Stimulated activated CD4-positive, alpha-beta T cell treated with anti-CD3 and anti-CD28 coated beads, Interleukin-15, amount 100 ng/mL, for 48 hours (primary cell): ENCODE measurements at places on chromosomes 4 and X.

- no peak for DNase-seq
Observed at GRCh38 chr4:184836613-184837012, 10.8 kb upstream of the ACSL1 start.

DNA sequence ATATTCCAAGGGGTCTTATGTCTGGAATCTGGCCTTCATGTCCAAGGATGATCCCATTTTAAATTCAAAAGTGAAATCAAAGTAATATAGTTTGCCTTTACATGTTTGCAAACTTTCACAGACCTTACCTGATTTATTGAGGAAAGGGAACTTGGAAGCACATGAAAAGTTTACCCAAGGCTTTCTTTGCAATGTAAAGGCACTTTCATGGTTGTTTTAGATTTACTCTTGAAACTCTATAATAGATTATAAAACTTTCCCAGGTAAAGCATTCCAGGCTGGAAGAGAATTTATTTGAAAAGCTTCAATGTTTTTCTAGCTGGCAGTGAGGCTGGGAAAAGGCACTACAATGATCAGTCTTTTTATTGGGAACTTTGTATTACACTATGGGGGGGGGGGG is 842.8 kb upstream of the DIAPH2 start:
- DNase-seq = no peak

DNA sequence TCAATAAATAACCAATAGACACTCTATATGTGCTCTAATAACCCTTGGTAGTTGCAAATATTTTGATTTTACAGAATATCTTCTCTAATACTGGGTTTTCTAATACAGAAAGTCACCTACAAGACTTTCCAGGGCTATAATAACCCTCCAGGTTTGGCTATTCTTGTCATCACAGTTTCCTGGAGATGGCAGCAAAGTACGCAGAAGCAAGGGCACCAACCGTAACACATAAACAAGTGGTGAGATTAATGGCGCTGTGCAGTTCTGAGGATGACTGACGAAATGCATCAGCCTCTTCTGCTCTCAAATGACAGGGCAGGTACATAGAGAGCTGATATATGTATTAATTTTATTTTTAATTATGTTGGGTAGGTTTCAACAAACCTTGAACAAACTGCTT is 122.4 kb downstream of the C4orf33 start:
- no peak for DNase-seq

DNA sequence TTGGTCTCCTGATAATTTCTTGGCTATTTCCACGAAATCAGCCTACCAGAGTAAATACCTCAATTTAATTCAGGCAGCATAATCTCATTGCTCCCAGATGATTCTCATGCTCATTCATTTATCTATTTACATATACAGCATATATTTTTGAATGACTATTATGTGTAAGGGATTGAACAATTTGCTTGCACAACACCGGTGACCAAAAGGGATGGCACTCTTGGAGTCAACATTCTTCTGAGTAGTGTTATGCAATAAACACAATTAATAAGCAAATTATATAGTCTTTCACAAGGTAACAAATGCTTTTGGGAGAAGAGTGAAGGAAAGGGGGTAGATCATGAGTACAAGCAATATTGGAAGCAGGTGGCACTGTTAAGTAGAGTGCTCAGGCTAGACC is 1015.3 kb downstream of the ARAP2 start:
- no peak for DNase-seq

- DNase-seq = no peak
Observed at GRCh38 chr4:128416921-128417320, 129.3 kb upstream of the PGRMC2 start.

GRCh38 chr4:56463711-56464110 is 3.7 kb upstream of the SRP72 start:
- DNase-seq = no peak

DNA sequence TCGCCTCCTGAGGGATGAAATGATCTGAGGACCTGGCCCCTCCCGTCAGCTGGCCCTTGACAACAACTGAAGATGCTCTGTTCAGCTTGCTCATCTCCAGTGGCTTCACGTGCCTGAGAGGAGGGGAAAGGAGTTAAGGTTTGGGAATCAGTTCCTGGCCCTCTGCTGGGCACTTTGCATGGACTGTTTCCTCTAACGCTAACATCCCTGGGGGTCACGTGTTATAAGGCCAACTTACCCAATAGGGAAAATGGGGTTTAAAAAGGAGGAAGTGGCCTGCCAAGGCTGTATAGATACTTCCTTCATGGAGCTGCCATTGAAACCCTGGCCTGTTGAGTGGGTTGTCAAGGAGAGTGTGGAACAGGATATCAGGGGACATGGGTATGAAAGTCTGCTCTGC is 65.6 kb downstream of the OR13H1 start:
- DNase-seq = no peak

- no peak for DNase-seq
Observed at GRCh38 chr4:169841776-169842175, 84.0 kb upstream of the HPF1 start.

DNA sequence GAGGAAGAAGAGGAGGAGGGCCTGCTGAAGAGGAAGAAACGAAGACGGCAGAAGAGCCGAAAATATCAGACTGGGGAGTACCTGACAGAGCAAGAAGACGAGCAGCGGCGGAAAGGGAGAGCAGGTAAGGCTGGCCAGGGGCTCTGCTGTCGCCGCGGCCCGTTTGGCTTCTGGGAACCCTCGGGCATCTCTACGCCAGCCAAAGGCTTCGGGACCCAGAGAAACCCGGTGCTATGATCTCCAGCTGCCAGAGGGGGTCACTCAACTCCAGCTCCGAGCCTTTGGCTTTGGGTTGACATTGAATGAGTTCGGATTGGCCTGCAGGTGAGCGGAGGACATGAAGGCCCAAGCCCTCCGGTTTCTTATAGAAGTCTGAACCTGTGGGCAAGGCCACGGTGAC is 42.8 kb downstream of the BCORL1 start:
- DNase-seq = no peak

GRCh38 chrX:38326086-38326485 is 1.2 kb downstream of the RPGR start:
- no peak for DNase-seq

DNA sequence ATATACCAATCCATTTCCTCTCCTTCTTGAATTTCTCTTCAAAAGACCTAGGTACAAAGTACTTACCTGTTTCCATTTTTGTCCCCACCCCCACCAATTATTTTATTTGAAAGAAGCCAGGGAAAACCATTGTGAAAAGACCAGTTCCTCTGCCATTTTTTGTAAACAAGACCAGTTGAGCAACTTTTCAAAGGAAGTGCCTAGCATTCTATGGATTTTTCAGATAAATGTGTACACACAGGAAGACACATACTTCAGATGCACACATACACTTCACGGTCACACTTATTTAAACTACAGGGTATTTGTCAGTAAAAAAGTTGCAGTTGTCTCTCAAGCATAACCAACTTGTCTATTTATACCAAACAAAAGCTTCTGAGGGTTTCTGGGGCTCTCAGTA is 587.2 kb upstream of the KLHL4 start:
- DNase-seq = no peak

DNA sequence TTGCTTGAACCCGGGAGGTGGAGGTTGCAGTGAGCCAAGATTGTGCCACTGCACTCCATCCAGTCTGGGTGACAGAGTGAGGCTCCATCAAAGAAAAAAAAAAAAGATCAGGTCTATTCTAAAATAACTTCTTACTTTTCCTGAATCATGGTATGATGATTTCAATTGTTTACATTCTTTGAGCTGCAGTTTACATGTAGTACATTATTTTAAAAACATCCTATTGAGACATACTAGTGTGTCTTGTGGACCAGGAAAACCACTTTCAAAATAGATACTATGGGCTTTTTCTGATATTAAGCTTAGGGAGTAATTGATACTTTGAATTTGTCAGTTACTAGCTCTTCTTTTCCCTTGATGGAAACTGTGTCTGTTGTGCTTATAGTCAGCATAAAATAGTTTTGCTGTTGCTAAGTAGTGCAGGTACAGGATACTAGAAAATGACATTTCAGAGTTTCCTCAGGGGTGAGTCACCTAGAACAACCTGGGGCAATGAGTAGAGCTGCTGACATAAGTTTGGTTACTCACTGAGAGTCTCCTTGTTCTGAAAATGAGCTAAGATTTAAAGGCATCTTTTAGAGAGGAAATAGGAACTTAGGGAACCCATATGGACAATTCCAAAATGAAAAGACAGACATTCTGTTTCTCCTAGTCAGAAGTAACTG is 53.2 kb upstream of the C4orf54 start:
- DNase-seq = no peak

DNA sequence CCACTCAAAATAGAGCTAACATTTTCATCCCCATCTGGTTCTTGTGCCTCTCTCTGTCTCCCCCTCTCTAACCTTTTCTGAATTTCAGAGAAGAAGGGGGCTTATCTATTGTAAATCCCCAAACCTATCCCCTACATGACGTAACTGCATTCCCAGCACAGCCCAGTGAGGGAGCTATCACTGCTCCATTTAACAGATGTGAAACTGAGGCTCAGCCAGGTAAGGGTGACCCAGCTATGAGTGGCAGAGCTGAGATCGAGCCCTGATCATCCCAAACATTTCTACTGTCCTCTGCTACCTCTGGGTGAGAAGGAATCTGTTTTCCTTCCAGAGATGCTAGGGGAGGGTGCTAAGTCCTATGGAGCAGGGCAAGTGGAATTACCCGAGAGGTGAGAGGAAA is 107.5 kb downstream of the SLC2A9 start:
- DNase-seq = no peak

GRCh38 chrX:65985922-65986588 is 53.8 kb downstream of the VSIG4 start:
- DNase-seq = peak; percentile 35

DNA sequence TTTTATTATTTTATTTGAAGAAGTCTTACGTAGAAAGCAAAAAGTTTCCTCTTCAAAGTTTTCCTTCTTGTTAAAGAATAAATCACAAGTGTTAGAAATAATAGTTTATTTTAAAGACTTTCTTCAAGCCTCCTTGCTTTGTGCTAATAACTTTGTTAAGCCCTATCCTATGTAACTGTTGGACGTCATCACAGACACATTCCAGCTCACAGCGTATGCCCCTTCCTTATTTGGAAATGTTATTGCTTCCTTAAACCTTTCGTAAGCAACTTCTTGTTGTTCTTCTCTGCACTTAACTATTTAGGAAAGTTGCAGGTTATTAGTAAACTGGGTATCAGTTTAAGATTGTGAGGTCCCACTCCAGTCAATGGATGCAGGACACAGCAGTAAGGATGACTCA is 7.6 kb upstream of the SRD5A3 start:
- no peak for DNase-seq

DNA sequence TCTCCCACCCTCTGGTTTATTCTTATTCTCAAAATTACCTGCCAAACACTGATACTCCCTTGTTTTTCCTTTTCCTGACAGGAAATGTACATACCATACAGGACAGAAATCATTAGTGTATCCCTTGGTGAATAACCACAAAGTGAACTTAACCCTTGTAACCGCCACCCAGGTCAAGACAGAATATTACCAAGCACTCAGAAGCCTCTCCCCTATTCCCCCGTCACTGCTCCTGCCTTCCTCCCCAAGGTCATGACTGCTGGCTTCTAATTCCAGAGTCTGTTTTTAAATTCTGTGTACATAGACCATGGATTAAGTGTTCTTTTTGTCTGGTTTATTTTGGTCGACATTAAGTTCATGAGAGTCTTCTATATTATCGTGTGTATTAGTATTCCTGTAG is 37.7 kb downstream of the HTT start:
- DNase-seq = no peak

DNA sequence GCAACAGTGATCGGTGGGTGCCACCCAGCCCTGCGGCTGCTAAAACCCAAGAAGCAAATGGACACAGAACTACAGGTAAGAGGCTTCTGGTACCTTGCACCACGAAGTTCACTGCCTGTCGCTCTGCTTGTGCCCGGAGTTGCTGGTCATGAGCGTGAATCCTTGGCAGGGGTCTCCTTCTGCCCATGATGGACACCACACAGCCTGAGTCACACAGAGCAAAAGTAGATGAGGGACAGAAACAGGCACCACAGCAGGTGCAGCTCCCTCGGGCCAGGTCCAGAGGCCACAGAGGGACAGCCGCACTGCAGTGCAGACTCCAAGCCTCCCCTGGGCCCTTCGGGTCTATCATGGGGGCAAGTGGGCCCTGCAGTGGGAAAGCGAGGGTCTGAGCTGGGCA is 22.4 kb downstream of the NAT8L start:
- no peak for DNase-seq

DNA sequence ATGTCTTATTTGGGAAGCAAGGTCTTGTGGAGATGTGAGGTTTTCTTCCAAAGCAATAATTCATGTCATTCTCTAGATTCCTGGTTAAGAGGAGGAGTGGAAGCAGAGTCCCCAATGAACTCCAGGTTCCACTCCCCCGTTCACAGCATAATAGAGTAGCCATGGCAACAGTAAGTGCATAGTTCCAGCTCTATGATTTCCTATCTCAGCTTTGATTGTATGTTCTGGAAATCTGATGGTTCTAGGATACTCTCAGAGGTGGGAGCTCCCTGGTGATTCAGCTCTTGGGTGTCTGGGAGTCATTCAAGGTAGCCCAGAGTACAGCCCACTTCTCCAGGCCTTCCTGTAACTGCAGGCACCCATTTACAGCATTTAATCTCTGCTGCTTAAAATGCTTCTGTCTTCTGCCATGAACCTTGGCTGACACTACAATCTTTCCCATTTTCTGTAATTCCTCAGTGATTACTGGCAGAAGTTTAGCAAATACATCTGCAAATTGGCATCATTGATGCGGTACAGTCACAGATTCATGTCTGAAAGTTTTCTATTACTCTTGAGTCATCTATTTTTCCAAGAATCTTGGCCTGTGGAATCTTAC is 242.0 kb downstream of the MAPK10 start:
- no peak for DNase-seq

GRCh38 chr4:174457468-174457867 is 64.8 kb downstream of the HPGD start:
- no peak for DNase-seq

- peak; percentile 24 for DNase-seq
Observed at GRCh38 chr4:83109480-83110222, 4.9 kb downstream of the PLAC8 start.

DNA sequence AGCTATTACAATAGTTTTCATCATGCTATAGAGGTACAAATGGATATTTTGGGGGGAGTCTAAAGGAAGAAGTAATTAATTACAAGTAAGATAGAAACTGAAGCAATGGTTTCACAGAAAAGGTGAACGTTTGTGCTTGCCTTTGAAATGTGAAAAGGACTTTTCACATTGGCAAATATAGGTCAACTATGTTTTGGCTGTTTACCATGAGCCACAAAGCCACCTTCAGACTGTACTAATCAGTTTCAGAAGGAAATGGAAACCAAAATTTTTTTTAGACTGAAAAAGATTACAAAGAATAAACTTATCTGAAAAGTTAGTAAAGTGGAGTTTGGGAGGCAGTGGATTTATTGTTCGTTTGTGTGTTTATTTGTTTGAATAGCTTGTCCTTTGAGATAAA is 32.1 kb downstream of the SYTL5 start:
- DNase-seq = no peak

DNA sequence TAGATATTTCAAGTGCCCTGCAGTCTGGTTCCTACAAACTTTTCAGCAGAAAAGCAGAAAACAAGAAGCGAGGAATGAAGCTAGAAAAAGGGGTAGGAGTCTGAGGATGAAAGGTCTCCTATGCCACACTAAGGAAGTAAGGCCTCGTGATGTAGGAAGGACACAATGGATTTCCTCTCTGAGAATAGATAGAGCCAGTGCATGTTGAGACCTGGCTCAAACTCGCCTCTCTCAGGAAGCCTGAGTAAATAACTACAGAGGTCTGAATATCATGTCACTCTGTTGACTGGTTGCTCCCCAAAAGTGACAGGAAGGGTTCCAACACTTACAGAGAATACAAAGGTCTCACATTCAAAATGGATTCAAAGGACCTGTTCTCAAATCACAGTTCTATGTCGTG is 93.3 kb downstream of the GRIA3 start:
- DNase-seq = no peak

GRCh38 chrX:261167-261918 is 19.8 kb upstream of the PLCXD1 start:
- no peak for DNase-seq
